NCI-H2081 (cell line): ENCODE measurements at places on chromosomes 11 and 22.

DNA sequence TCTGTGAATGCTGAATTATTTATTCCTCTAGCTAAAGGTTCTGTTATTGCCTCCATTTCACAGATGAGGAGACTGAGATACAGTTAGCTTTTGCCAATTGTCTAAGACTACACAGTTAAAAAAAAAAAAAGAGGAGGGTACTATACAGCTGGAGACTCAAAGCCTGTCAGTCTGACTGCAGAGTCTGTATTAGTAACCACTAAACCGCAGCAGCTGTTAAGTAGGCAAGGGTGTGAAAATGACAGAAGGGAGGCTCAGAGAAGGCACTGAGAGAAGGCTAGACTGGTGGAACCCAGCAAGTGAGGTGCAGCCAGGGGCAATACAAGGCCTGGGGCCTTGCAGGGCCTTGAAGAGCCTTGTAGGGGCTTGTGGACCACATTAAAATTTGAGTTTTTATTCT, 181.2 kb downstream of the CSNK2A3 start:
- no peak for DNase-seq

GRCh38 chr11:93025558-93026255, 56.3 kb downstream of the MTNR1B start:
- DNase-seq, result no peak

GRCh38 chr11:71247551-71248250, 4.7 kb downstream of the SHANK2 start:
- DNase-seq, result no peak

GRCh38 chr22:28896611-28897010, 13.2 kb downstream of the ZNRF3 start:
- DNase-seq, result no peak

- no peak for DNase-seq
Measured at GRCh38 chr11:131423688-131424087, 53.3 kb downstream of the NTM start.
